Omental fat pad (tissue), 4 donors: ENCODE measurements at places on chromosomes 6 and 20. TPM values are rescaled to one million over a fixed set of nuclear protein-coding genes. Genes with fewer than 3 reads are reported as not detected.

Gene ZNF341
- 2.2 TPM for total RNA-seq

DNA sequence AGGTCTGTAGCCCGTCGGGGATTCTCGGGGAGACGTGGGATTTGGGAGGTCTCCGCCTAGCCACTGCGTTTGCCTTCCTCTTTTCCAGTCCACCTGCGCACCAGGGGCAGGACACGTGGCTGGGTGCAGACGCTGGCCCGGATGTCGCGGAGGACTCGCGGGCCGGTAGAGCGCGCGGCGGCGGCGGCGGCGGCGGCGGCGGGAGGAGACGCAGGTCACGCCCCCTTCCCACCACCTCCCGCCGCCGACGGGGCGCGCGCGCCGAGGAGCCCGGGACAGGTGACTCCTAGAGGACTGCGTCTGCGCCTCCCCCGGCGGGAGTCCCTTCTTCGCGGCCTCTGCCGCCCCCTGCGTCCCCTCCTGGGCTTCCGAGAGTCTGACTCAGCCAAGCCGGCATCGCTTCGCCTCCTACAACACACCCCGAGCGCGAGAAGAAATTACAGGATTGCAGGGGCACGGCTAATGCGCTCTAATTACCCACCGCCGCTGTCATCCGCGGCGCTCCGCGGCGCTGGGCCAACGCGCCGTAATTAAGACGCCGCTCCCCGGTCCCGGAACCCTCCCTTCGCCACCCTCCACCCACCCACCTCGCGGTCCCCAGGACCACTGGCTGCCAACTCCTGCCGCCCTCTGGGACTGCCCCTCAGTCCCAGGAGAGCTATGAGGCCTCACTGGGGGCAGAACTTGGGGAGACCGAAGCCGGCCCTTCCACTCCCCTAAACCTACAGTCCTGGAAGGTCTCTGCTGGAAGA is 124.5 kb downstream of the MRPL14 start:
- no peak for DNase-seq

Gene DLL1
- total RNA-seq: 16.6 TPM

GRCh38 chr20:53949319-53949839 is 121.0 kb downstream of the BCAS1 start:
- no peak for DNase-seq

DNA sequence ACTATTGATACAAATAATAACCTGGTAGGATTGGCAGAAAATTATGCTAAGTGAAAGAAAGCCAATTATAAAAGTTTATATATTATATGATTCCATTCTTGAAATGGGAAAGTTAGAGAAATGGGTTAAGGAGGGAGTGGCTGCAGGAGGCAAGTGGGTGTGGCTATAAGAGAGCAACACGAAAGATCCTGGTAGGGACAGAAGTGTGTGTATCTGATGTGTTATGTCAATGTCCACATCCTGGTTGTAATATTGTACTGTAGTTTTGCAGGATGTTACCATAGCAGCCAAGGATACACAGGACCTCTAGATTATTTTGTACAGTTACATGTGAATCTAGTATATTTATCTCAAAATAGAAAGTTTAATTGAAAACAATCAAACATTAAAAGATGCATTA is 46.8 kb downstream of the SNX5 start:
- no peak for DNase-seq
